ENCODE measurements at places on chromosomes 16 and 17.
A peak's percentile ranks its signal among the peaks of the same experiment; 100 is the strongest.

GRCh38 chr17:74361230-74362068 lies at the start of gene BTBD17:
Gene BTBD17 (minus strand): TSS chr17:74361868. CDS start chr17:74361819, 49 bp downstream.
- DNase-seq: peak; percentile 97

- DNase-seq: peak; percentile 88
These were observed 21.1 kb upstream of the TFAP4 start for GRCh38 chr16:4293822-4294457.

- peak; percentile 80 for DNase-seq
These were observed 24.1 kb upstream of the CDH5 start for GRCh38 chr16:66342294-66342900.

GRCh38 chr17:57577751-57578607 lies 167.1 kb downstream of the CCDC182 start:
- peak; percentile 85 for DNase-seq

DNA sequence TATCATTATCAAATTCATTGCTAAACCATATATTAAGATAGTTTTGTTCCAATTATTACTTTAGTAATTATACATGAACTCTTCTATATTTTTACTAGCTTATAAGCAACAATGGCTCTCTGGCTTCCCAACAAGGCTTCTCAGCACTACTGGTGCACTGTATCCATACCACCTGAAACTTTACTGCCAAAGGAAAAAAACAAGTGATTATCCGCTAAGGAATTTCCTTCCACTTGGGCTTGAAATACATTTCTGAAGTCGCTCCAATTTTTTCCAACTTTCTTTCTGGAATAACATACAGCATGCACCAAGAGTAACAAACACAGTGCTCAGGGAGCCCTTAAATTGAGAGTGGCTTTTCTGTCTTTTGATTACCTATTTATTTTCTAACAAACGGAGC lies 2.1 kb downstream of the CSNK2A2 start:
- no peak for DNase-seq

DNA sequence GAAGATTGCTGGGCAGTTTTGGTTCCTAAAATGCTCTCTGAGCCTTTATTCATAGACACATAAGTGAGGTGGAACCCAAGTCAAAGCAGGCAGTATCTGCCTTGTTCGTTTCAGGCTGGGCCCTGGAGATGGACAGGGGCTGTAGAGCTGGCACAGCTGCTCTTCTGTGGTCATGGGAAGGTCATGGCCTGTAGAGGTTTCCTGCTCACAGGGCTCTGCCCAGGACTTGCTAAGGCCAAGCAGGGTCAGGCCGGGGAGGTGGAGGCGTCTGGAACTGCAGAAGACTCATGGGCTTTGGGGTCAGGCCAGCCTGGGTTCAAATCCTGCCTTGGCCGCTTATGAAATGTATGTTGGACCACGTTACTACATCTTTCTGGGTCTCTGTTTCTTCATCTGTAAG lies 50.2 kb downstream of the IRX5 start:
- DNase-seq: no peak

GRCh38 chr16:67470359-67470758 lies 10.6 kb downstream of the ATP6V0D1 start:
- DNase-seq: no peak

GRCh38 chr17:78127888-78128550 lies 536 bp downstream of the TMC6 start:
- peak; percentile 87 for DNase-seq

- DNase-seq: no peak
These were observed 174.0 kb downstream of the KATNIP start for GRCh38 chr16:27723711-27724481.

- no peak for DNase-seq
These were observed 18.1 kb upstream of the BCO1 start for GRCh38 chr16:81220349-81220748.

DNA sequence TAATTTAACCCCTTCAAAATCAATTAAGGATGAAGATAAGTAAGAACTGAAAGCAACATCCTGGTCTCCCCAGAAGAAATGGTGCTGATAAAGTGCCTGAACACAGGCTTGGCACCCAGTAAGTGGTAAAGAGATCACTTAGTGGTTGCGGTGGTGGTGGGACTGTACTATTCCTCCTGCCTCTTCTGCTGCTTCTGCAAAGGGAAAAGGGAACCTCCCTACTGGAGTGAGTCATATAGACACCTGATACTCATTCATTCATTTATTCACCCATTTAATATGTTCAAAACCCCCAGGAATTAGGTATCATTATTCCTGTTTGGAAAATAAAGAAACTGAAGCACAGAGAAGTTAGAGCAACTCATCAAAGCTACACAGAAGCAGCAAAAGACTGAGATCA lies 60.6 kb downstream of the CDYL2 start:
- no peak for DNase-seq

- DNase-seq: no peak
These were observed 4.6 kb downstream of the PRSS33 start for GRCh38 chr16:2782583-2783351.

- DNase-seq: no peak
These were observed 28.1 kb upstream of the SIAH1 start for GRCh38 chr16:48413272-48413671.

DNA sequence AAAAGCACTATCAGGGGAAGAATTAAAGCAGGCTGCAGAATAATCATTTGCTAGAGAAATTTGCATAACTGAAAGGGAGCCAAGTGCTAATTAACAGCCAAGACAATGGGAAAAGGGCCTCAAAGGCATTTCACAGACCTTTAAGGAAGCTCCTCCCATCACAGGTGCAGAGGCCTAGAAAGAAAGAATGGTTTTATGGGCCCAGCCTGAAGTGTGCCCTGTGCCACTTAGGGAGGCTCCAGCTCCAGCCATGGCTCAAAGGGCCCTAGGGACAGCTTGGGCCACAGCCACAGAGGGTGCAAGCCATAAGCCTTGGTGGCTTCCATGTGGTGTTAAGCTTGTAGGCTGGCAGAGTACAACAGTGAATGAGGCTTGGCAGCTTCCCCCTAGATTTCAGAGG lies 50.1 kb downstream of the RNF112 start:
- DNase-seq: peak; percentile 39

DNA sequence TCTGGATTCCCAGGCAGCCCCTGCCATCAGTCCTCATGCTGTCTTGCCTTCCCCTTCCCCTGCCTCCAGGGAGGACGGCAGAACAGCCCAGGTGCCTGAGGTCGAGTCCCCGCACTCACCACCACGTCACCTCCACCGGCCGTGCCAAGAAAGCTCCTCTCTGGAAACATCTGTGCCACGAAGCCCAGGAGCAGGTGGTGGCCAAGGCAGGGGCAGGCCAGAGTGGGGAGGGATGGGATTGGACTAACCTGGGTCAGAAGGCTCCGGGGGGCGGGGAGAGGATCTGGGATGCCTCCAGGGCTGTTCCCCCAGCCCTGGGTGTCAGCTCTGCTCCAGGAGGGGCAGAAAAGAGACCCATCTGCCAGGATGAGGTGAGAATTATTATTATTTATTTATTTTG lies 7.4 kb upstream of the DPEP1 start:
- DNase-seq: no peak

GRCh38 chr16:20166531-20167235 lies 93.0 kb upstream of the GPR139 start:
- no peak for DNase-seq

- no peak for DNase-seq
These were observed 18.5 kb downstream of the PHLPP2 start for GRCh38 chr16:71706046-71706445.

GRCh38 chr16:68800257-68800875 lies 43.0 kb upstream of the TANGO6 start:
- DNase-seq: peak; percentile 74

GRCh38 chr17:21213638-21214014 lies 335 bp downstream of the TMEM11 start:
- DNase-seq: no peak

- DNase-seq: peak; percentile 95
These were observed at the start of gene PKMYT1 for GRCh38 chr16:2980227-2981176. Gene PKMYT1 (minus strand): TSS chr16:2980446. CDS start chr16:2979657, 789 bp downstream.

Data from ecto neural progenitor cell (in vitro differentiated cells).